ENCODE measurements at places on chromosomes 4 and X.

DNA sequence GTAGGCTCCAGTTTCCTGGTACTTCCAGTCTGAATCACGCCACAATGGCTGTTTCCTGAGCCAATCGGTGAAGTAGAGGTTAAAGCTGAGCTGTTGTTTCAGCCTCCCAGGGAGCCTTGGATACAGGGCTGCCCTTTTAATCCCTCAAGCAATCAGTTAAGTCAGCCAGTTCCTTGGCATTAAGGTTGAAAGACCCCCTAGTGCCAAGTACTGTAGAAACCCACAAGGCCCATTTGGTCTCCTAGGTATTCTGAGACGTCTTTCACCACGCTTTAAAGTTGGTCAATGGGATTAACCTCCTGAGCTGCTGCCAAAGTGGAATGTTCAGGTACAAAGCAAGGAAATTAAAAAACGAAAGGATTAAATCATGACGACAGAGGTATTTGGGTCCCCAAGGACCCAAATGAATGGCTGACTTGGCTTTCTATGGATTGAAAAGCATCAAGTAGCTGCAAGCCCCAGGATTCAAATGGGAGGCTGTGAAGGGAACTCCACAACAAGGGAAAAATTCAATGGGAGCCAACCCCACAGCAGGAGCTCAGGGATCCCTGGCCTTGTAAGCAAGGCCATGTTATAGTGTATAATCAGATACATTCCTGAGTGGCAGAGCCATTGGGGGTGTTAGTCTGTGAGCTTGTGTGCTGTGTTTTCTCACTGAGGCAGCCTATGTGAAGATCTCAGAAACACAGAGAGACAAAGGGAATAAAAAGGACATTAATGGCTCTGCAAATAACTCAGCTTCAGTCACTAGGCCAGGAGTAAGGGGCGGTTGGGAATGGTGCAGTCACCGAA lies 86.0 kb downstream of the ATG4A start:
- DNase-seq, result no peak

DNA sequence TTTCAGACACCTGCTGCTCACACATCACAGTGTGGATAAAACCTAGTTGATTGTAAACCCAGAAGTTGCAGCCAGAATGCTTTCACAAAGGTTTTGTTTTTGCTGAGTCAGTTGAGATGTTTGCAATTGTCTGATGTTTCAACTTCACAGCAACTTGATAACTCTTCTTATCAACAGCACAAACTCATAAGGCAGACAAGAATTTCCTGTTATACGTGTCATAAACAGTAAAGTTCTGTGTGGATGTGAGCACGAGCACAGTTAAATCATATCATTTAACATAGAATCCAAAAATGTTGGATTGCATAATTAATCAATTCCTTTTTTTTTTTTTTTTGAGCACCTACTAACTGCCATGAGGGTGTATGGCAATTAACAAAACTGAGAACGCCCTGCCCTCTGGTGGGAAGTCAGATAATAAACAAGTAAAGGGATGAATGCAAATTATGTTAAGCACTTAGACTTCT lies 512.2 kb downstream of the PDHA2 start:
- no peak for DNase-seq

- DNase-seq, result no peak
Measured at GRCh38 chr4:146165221-146165620, 10.3 kb upstream of the LSM6 start.

- DNase-seq, result no peak
Measured at GRCh38 chr4:143531380-143531779, 17.9 kb downstream of the SMARCA5 start.

GRCh38 chr4:24763631-24764297 lies 31.6 kb upstream of the SOD3 start:
- DNase-seq, result no peak

- no peak for DNase-seq
Measured at GRCh38 chrX:11665168-11666111, at the start of gene ARHGAP6. Gene ARHGAP6 (minus strand): TSS chrX:11665920. CDS start chrX:11664828, 1,092 bp downstream.

GRCh38 chr4:1759818-1760223 lies 33.3 kb upstream of the FGFR3 start:
- no peak for DNase-seq

- DNase-seq, result no peak
Measured at GRCh38 chr4:11230866-11231265, 197.8 kb downstream of the HS3ST1 start.
